ENCODE measurements at places on chromosomes 12 and 14.

DNA sequence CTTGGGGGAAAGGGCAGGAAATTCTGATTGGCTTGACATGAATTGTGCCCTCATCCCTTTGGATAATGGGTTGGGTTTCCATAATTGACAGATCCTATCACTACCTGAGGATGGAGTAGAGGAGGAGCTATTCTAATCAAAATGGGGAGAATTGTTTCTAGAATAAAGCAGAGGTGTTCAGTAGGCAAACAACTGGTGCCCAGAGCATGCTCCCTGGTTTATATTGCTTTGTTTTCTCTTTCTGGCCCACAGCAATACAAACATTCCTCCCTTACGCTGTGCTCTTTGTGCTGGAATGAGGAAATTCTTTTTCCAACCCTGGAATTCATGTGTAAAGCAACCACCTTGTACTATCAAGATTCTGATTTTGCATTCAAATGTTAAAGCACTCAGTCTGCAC is 147.4 kb downstream of the RASSF9 start:
- no peak for DNase-seq

GRCh38 chr14:37051680-37052079 is 120.7 kb downstream of the SLC25A21 start:
- DNase-seq = no peak

- no peak for DNase-seq
These were observed 42.9 kb upstream of the ATP23 start for GRCh38 chr12:57898308-57898970.

DNA sequence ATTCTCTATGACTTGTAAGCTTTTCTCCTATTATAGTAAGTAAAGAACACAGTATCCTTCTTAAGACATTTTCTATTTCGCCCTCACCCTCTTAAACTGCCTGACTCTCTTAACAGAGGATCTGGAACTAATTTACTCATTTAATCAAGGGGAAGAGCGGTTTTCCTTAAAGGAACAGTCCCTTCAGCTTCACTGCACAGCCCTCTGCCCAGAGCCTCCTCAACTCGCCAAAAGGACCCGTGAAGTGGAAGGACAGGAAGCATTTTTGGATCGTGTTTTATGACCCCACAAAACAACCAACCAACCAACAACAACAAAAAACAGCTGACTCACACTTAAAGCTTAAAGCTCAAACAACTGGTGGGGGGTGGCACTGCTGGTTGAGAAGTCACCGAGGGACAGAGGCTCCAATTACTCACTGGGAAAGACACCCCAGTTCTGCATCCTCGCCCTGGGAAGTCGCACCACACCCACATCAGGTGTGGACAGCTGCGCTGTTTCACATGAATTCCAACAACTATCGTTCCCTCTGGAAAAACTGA is 35.7 kb downstream of the NID2 start:
- no peak for DNase-seq

DNA sequence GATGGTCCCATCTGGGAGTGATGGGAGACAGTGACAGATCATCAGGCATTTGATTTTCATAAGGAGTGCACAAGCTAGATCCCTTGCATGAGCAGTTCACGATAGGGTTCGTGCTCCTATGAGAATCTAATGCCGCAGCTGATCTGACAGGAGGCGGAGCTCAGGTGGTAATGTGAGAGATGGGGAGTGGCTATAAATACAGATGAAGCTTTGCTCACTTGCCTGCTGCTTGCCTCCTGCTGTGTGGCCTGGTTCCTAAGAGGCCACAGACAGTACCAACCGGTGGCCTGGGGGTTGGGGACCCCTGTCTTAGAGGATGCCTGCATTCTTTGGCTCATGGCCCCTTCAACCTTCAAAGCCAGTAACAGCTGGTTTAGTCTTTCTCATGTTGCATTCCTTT is 130.3 kb downstream of the PTPN11 start:
- no peak for DNase-seq

GRCh38 chr12:108788911-108789310 is 57.6 kb upstream of the CORO1C start:
- DNase-seq = no peak

DNA sequence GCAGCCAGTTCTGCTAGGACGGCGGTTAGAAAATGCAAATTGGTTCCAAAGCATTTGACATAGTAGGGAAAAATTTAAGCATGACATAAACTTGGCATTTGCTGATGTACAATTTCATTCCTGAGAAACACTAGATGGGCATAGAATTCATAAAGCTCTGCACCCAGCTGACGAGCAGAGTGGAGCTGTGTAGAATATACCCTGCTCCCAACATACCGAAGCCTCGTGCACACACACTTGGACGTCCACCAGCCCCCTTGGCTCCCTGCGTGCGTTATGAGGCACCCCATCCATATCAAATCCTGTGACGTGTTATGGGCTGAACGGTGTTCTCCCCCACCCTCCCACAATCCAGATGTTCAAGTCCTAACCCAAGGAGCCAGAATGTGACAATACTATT is 65.4 kb downstream of the CLMN start:
- DNase-seq = no peak

Measured in AG04449 (cell line).